ENCODE measurements at places on chromosomes 6 and 20.
A peak's percentile ranks its signal among the peaks of the same experiment; 100 is the strongest.

- no peak for DNase-seq
These were observed 5.9 kb downstream of the OSTM1 start for GRCh38 chr6:108068618-108069017.

- DNase-seq, result peak; percentile 67
These were observed 344.2 kb upstream of the SULF2 start for GRCh38 chr20:48129345-48129942.

- DNase-seq, result no peak
These were observed 399.8 kb downstream of the CDC5L start for GRCh38 chr6:44787254-44787834.

DNA sequence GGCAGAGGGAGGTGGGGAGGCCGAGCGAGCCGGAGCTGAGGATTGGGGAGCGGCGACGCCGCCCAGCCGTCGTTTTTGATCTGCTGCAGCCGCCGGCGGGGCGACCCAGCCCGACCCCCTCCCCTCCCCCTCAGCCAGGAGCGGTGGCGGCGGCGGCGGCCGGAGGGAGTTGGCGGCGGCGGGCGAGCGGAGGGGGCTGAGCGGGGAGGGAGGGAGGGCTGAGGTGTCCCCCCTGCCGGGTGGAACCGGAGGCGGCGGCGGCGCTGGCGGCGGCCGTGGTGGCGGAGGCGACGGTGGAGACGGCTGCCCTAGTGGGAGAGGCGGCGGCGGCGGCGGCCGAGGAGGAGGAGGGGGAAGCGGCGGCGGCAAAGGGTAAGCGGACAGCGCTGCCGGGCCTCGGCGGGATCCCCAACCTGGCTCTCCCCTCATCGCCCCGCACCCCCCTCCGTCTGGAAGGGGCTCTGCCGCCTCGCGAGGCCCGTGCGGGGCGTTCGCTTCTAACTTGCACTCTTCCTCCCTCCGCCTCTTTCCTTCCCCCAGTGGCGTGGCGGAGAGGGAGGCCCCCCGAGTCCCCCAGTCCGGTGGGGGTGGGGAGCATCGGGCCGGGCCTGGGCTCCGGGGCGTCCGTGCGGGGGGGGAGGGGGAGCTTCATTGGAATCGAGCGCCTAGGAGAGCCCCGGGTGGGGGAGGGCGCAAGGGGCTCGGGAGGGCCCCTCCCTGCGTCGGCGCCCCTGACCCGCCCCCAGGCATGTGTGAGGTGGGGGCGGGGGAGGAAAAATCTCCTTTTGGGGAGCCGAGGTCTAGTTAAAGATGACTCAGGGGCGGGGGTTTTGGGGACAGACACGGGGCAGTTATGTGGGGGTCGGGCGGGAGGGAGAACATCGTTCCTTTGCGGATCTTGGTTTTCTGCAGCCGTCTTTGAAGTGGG lies at the start of gene TAB2:
TSS of gene TAB2 (plus strand) at position 69 of the 928 bp plus-strand sequence. CDS start 52,286 bp downstream, outside the sequence.
- DNase-seq, result peak; percentile 74

DNA sequence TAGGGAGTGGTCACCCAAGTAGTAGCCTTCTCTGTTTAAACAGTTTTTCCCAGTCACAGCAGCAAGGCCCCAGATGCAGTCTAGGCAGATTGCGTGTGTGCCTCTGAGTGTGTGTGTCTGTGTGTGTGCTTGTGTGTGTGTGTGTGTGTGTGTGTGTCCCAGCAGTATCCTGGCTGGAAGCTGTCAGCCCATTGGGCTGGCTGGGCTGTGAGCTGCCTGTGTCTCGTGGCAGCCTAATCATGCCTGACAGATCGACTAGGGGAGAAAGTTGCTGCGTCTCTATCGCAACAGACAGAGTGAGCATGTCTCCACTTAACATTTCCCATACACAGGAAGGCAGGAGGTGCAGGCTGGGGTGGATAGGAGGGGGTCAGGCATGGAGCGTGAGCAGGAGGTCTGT lies 42.9 kb upstream of the LRFN2 start:
- no peak for DNase-seq

- DNase-seq, result peak; percentile 8
These were observed 42.9 kb downstream of the SRC start for GRCh38 chr20:37388831-37389230.

GRCh38 chr6:104789770-104790190 lies 69.9 kb downstream of the HACE1 start:
- DNase-seq, result no peak

DNA sequence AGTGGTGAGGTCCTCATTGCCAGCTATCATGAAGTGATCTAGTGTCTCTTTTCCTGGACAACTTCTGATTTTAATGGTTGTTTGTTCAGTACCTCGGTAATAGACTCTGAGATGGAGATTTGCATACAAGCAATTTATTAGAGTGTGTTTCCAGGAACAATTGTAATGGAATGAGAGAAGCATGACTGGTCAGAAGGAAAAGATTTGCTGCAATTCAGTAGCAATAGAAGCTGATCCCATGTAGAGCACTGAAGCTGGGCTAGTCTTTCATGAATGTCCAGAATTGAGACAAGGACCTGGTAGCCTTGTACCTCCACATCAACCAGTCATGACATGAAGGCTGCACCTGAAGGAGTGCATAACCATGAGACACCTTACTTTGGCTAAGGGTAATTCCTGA lies 526.5 kb downstream of the NKAIN2 start:
- no peak for DNase-seq

DNA sequence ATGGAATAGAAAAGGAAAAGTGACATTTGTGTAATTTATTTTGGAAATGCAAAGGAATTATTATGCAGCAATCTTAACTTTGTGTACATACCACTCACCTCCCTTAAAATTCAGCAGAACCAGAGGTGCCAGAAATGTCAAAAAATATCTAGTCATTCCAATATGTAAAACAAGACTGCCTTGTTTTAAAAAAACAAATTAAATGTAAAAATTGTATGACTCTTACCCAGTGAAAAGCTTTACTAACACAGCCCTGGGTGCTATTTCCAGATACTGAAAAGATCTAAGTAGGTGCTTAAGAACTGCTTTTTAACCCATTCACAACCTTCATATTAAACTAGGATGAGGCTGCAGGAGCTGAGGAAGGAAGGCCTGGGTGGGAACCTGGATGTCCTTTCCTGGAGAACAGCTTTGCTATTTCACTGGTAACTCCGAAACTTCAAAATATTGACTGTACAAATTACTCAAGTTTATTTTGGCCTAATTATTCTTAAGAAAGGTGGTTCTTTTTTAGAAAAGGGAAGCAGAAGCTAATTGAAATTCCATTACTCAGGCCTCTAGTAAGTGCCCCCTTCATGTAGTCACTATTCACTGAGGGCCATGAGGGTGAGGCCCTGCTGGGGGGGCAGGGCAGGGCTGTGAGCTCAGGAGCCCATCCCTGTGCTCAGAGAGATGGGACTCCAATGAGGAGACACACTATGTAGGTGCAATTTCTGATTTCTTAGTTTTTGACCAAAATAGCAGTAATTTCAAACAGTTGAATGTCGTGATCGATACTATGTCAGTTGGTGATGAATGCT lies 139.6 kb downstream of the MAP3K4 start:
- no peak for DNase-seq

DNA sequence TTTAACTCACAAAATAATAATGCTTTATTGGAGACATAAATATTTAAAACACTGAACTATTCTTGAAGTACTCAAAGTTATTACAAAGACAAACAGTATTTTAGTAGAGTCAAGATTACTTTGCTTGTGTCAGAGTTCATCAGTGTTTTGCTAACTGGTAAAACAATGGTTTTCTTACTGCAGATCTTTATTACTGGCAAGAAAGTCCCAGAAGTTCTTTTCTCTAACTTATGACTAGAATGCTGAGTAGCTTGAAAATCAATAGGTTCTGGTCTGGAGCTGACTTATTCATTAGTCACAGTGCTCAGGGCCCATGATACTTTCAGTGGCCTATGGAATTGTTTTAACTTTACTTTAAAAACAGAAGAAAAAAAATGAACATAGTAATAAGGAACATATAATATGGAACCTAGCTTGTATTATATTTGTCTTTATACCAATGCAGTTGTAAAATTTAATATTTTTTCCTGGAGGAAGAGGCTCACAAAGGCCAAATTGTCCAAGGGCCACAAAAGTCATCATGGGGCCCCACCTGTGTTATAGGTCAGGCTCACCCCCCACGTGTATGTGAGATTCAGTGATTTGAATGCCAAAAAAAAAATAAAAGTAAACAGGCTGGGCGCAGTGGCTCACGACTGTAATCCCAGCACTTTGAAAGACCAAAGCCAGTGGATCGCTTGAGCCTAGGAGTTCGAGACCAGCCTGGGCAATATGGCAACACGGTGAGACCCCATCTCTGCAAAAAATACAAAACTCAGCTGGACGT lies 53.3 kb downstream of the PLEKHG1 start:
- DNase-seq, result no peak

GRCh38 chr6:111710911-111711310 lies 105.2 kb upstream of the TRAF3IP2 start:
- DNase-seq, result no peak

GRCh38 chr20:63342561-63343459 lies 18.3 kb downstream of the CHRNA4 start:
- DNase-seq, result no peak

GRCh38 chr20:63328026-63328700 lies 33.0 kb downstream of the CHRNA4 start:
- DNase-seq, result no peak

- DNase-seq, result peak; percentile 67
These were observed 23.2 kb downstream of the RBCK1 start for GRCh38 chr20:431012-431904.

Data from femur (tissue), 1 donor.